ENCODE measurements at places on chromosomes 3 and 15.

- no peak for DNase-seq
These were observed 184.6 kb downstream of the SYNPR start for GRCh38 chr3:63462732-63463131.

GRCh38 chr3:154783521-154783931 lies 296.6 kb upstream of the MME start:
- peak; percentile 77 for DNase-seq

DNA sequence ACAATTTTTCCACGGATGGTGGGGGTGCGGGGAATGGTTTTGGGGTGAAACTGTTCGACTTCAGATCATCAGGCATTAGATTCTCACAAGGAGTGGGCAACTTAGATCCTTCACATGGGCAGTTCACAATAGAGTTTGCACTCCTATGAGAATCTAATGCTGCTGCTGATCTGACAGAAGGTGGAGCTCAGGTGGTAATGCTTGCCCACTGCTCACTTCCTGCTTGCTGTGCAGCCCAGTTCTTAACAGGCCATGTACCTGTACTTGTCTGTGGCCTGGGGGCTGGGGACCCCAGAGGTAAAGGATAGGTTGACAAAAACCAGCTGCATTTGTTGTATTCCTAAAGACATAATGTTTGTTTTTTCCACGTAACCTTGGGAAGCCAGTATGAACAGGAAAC lies 16.0 kb downstream of the DZIP3 start:
- no peak for DNase-seq

DNA sequence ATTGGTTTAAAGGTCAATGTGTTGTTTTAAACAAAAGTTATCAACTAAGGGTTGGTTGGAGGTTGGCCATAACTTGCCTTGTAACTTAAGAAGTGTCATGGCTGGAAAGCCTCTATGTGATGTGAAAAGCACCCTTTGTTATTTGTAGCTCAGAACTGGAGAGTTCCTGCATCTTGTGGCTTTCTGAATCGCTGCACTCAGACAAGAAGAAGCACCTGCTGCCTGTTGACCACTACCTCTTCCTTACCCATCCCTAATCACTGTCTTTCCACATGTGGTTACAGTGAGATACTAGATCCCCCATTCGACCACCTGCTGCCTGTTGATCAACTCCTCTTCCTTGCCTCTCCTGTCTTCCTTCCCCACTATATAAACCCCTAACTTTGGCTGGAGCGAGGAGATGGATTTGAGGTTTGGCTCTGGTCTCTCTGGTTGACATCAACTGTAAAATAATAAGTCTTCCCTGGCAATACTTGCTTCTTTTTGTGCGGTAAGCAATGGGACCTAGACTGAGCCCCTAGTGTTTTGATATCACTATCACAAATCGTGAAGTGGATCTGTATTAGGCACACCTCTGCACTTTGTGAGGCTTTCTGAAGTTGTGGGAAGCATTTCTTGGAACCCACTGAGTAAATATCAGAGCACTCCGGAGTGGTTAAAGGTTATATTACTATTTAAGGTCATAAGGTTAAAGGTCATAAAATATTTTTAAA lies 13.8 kb downstream of the RPL39L start:
- no peak for DNase-seq

DNA sequence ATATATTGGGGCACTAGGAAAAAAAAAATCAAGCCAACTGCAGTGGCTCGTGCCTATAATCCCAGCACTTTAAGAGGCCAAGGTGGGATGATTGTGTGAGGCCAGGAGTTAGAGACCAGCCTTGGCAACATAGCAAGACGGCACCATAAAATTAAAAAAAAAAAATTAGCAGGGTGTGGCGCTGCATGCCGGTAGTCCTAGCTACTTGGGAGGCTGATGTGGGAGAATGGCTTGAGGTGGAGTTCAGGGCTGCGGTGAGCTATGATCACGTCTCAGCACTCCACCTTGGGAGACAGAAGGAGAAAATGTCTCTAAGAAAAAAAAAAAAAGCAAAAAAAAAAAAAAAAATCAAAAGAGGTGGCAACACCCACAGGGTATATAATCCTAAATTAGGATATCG lies 49.6 kb downstream of the INO80 start:
- no peak for DNase-seq

DNA sequence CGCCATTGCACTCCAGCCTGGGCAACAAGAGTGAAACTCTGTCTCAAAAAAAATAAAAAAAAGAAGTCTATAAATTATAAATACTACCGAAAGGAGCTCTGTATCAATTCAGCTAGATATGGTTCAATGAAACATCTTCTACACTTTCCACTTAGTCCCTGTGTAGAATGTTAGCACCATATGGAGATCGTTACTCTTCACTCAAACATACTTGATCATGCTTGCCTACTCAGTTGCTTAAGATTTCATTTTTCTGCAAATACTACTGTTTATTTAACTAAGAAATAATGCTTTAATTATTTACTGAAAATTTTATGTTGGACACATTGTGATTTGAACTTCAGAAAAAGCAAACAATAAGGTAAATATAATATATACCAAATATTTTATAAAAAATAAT lies 17.1 kb upstream of the NANOGP8 start:
- no peak for DNase-seq

- DNase-seq, result peak; percentile 64
These were observed 181.7 kb upstream of the ANKRD28 start for GRCh38 chr3:15979495-15979894.

- DNase-seq, result no peak
These were observed 46.3 kb downstream of the EBLN2 start for GRCh38 chr3:73107676-73108187.

All from suppressor macrophage treated with lipopolysaccharide for 4 hours (primary cell).